Neural crest cell (in vitro differentiated cells): ENCODE measurements at places on chromosomes 3 and 15.

DNA sequence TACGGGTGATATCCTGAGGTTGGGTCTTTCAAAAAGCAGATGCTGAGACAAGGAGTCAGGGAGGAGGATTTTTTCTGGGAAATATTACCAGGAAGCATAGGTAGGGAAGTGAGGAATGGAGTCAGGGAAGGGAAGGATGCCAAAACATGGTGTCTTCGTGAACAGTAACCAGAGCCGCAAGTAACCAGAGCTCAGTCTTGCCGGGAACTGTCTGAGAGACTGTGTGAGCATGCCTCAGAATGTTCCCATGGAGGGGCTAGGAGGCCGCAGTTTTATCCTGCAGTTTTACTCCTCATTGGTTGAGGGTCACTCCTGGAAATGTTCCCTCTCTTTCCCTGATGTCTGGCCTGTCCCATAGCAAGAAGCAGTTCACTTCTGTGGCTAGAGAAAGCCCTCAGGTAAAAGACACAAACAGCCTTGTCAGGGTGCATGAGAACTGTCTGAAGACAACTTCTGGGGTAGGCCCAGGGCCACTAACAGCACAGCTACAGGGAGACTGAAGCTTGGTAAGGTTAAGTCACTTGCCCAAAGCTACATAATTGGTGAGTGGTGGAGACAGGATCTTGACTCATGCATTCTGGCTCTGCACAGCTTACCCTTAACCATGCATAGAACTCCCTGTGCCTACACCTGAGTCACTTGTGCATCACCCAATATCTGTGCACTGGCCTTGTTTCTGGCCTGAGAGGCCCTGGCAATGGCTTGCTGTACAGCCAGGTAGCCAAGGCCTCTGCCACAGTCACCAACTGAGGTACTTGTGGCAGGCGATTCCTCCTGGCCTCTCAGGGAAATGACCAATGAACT is 76.3 kb upstream of the FRMD4B start:
- DNase-seq, result no peak

GRCh38 chr3:57230006-57230405 is 2.5 kb downstream of the APPL1 start:
- DNase-seq, result no peak

GRCh38 chr3:136914739-136915138 is 43.0 kb upstream of the IL20RB start:
- no peak for DNase-seq

DNA sequence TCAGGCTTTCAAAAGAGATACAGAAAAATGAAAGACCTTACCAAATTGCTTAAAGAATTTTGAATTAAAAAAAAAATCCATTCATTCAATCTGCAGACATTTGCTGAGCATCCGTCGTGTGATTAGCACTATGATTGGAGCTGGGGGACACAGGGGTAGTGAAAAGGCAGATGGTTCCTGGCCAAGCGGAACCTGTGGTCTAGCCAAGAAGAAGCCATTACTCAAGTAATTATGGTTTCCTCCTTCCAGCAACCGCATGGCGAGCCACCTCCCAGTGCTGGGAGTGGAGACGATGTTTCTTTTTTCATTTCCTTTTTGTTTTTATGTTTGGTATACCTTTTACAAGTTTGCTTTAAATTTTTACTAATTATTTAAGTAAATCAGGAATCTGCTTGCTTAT is 140.2 kb downstream of the CACNA2D3 start:
- no peak for DNase-seq

DNA sequence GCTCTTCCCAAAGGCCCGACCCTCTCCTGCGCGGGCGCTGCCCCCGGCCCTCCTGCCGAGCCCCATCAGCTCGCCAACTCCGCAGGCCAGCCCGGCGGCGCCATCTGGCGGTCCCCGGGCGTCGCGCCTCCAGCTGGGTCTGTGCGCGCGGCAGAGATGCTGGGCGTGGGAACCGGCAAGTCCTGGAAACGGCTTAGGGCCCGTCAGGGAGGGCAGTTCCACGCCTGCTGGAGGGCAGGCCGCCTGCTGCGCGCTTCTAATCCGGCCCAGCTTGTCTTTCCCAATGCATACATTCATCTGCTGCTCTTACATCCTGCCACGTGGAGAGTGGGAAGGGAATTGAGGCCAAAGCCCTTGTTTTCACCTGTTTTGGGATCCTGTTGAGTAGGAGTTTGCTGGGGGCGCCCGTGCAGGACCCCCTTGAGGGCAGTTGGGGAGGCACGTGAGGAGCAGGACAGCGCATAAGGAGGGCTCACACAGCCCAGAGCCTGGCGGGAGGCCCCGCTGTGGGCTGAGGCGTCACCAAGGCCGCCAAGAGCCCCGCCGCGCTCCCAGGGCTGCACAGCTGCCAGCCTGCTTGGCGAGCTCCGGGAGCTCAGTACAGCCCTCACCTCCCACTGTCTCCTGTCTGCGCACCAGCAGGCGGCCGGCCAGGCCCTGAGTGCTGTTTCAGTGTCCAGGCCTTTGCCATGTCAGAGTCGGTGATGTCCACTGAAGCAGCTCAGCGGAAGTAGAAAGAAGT is 165.6 kb downstream of the NSMCE3 start:
- peak; percentile 83 for DNase-seq

- DNase-seq, result peak; percentile 16
These were observed 208.5 kb upstream of the ROPN1 start for GRCh38 chr3:124200407-124200806.

DNA sequence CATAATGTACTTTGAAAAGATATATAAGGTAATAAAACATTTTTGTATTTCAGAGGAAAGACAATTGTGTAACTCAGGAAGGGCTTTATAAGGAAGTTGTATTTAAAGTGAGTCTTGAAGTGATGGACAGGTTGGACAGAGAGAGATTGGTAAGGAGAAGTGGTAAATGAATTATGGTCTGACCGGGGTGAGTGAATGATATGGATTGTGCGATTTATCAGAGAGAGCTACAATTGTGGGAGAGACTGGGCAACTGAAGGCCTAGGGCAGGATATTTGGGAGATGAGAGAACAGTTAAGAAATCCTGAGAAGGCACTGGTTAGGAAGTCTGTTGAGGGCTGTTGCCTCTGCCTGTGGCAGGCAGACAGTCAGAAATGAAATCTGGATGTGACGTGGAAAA is 14.8 kb downstream of the IL1RAP start:
- DNase-seq, result no peak

GRCh38 chr3:135803028-135803692 is 162.4 kb upstream of the PPP2R3A start:
- DNase-seq, result no peak

GRCh38 chr15:63612300-63612699 is 15.1 kb downstream of the FBXL22 start:
- no peak for DNase-seq

GRCh38 chr3:74124782-74125181 is 489.7 kb downstream of the CNTN3 start:
- DNase-seq, result no peak
